ENCODE measurements at places on chromosomes 4 and X.

DNA sequence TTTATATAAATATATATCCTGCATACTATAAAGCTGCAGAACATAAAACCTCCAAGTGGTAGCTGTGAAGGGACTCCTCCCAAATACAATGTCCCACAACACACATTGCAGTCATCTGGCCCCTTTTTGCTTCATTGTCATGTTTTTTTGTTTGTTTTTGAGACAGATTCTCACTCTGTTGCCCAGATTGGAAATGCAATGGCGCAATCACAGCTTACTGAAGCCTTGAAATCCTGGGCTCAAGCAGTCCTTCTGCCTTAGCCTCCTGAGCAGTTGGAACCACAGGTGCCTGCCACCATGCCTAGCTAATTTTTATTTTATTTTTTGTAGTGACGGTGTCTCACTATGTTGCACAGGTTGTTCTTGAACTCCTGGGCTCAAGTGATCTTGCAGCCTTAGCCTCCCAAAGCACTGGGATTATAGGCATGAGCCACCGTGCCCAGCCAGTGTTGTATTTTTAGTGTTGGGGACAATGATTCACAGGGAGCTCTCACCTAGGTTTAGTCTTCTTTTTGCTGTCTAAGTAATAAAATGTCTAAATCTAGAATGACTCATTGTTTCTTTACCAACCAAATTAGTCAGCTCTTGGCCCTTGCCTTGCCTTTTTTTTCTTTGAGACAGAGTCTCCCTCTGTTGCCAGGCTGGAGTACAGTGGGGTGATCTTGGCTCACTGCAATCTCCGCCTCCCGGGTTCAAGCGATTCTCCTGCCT is 24.0 kb upstream of the XIAP start:
- DNase-seq: no peak

DNA sequence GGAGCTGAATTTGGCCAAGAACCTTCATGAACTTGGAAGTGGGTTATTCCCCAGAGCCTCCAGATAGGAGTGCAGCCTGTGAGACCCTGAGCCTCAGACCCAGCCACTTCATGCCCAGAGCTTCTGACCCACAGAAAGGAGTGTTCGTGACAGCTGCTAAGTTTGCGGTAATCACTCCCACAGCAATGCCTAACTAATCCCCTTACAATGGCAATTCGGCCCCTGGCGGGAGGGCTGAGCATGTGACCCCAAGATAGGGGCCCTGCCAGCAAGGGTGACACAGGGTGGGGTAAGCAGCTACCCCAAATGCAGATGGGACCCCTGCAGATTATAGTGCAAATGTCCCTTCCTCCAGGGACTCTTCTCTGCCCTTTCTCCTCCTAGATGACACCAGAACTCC is 22.5 kb downstream of the PNMA6E start:
- no peak for DNase-seq

DNA sequence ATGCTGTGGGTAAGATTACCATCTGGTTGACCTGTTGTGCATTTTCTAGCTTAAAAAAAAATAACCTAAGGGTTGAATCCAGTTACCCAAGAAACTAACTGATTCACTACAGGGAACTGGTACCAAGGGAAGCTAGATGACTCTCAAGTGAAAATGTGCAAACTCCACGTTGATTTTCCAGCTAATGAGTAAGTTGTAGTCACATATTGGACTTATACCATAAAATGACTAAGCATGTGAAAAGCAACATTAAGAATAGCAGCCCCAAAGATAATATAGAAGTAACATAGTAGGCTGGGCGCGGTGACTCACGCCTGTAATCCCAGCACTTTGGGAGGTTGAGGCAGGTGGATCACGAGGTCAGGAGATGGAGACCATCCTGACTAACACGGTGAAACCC is 270.9 kb downstream of the SPRY1 start:
- no peak for DNase-seq

- DNase-seq: no peak
Observed at GRCh38 chr4:105715692-105716278, 7.2 kb downstream of the GSTCD start.

DNA sequence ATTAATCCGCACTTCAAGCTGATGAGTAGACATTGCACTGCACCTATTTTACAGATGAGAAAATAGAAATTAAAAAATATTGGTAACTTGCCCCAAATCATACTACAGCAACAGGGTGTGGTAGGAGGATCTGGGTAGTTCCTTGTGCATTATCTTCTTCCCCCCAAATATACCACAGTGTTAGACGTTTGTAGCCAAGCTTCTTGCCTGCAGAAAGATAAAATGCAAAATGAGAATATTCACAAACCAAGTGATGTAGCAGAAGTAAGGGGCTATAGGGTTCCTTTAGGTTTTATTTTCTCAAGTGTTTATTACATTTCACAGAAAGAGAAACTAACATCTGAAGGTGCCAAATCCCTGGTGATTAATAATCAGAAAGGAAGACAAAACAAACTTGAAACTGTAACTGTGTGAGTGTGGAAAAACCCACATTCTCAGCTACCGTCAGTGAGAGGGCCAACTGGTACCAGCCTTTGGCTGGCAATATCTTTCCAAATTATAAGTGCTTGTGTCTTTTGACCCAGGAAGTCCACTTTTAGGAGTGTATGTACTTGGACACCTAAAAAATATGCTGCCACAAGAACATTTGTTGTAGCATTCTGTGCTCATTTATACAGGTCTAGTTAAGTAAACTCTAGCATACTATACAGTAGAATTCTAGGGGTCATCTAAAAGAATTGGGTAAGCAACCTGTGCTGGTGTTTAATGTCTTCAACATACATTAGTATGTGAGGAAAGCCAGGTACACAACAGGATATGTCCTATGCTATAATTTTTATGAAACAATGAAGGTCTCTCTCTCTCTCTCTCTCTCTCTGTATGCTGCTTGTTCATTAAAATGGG is 6.7 kb upstream of the CD38 start:
- DNase-seq: no peak

- no peak for DNase-seq
Observed at GRCh38 chr4:159608436-159608835, 505.6 kb downstream of the RAPGEF2 start.

All from activated naive CD4-positive, alpha-beta T cell treated with anti-CD3 and anti-CD28 coated beads, Interleukin-2, amount 50 U/mL, for 72 hours (primary cell).